ENCODE measurements at places on chromosomes 11 and 22.

GRCh38 chr11:104897891-104898684 is at the start of gene CASP12:
Gene CASP12 (minus strand): TSS chr11:104898460.
- peak; percentile 32 for DNase-seq

- DNase-seq: no peak
Measured at GRCh38 chr11:46045811-46046210, 75.4 kb downstream of the PHF21A start.

GRCh38 chr11:8442301-8442700 is 151.7 kb downstream of the STK33 start:
- peak; percentile 74 for DNase-seq

DNA sequence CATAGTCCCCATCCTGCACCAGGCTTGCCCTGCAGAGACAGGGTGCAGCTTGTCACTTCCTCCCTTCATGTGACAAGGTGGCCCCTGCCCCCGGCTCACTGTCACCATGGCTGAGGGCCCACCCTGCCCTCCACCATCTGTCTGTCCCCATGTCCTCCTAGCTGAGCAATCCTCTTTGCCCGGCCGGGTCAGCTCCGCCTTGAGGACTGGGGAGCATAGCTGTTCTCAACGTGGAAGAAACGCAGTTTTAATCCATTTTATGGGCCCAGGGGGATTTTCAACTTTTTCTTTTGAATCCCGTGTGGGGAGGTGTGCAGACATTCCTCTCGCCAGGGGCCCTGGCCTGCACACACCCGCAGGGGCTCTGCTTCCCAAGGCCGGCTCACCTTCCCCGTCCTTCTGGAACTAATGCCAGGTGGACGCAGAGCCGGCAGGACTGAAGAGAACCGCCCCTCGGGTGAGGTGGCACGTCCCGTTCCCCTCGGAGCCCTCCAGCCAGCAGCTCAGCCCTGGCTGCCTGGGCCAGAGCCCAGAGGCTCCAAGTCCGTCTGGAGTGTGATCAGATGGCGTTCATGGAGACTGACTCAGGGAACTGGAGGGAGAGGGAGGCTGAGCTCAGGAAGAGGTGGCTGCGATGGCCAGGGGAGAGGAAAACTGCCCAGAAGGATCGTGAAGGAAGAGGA is 1108.7 kb downstream of the BRD1 start:
- DNase-seq: no peak

DNA sequence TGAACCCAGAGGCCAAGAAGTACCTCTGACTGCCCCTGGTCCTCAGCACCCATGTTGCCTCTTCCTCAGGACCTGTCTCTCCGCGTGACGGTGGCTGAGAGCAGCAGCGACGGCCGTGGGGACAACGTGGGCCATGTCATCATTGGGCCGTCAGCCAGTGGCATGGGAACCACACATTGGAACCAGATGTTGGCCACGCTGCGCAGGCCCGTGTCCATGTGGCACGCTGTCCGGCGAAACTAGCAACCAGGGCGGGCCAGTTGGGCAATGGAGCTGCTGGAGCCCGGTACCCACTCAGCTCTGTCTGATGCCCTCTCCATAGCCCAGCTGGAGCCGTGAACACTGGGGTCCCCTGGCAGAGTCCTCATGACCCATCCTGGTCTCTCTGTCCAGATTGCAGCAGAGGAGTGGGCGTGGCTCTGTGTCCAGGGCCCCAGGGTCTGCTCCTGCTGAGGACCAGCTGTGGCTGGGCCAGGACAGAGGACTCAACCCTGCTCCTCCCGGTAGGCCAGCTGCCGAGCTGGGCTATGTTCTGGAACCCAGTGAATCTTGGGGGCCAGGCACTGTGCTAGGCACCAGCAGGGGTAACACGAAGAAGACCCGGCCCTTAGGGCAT is 8.0 kb upstream of the RHOD start:
- no peak for DNase-seq

GRCh38 chr22:44245867-44246266 is 65.1 kb downstream of the PARVG start:
- no peak for DNase-seq

DNA sequence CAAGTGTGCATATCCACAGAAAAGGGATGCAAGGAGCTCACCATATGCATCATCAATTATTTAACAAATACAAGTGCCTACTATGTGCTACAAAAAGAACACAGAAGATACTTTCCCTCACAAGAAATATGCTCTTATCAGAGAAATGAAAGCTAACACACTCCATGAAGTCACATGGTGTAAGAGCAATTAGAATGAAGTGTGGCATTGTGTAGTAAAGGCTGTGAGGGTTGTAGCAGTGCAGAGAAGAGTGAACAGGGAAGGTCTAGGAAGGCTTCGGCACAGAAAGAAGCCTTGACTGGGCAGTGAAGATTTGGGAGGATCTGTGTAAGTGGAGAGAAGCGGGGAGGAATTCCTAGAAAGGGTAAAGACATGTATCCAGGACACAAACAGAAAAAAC is 22.5 kb downstream of the PPP2R1B start:
- DNase-seq: no peak

- DNase-seq: no peak
Measured at GRCh38 chr11:112082729-112083128, 3.8 kb downstream of the TIMM8B start.

DNA sequence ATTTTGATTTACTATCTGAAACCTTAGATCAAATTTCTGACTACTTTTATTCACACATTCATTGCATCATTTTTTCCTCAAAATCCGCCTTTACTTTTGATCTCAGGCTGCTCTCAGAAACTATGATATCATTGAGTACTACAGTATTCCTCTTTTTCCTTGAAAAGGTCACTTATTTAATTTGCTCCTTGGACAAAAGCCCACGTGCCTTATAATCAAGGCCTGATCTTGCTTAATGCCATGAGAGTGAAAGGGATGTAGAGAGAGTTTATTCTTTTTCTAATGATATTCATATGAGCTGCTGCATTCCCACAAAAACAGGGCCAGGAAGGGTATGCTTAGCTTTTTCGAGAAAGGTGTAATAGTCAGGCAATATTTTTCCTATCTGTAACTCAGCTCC is 327.0 kb downstream of the ETS1 start:
- no peak for DNase-seq

DNA sequence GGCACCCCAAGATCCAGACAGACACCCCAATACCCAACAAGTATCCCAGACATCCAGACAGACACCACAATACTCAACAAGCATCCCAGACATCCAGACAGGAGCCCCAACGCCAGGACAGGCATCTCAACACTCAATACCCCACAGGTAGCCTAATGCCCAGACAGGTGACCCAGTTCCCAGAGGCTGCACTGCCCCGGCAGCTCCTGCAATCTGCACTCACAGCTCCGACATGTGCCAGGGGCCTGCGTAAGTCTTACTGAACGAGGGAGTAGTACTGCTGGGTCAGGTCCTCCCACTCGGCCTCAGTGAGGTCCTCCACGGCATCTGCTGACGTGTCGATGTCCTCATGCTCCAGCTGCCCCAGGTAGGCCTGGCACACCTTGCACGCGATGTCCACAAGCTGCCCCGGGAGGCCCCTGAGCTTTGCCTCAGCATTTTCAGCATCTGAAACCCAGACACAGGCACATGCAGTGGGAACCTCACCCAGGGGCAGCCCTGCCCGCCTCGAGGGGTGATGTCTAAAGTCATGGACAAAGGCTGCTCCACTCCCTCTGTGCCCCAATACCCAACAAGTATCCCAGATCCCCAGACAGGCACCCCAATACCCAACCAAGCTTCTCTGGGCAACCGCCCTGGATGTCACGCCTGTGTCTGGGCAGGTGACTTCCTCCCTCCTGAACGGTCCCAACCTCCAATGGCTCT is 16.6 kb downstream of the TTLL8 start:
- no peak for DNase-seq

- DNase-seq: no peak
Measured at GRCh38 chr22:25014896-25015755, 62.6 kb downstream of the KIAA1671 start.

- no peak for DNase-seq
Measured at GRCh38 chr22:39980596-39980995, 14.2 kb upstream of the FAM83F start.

DNA sequence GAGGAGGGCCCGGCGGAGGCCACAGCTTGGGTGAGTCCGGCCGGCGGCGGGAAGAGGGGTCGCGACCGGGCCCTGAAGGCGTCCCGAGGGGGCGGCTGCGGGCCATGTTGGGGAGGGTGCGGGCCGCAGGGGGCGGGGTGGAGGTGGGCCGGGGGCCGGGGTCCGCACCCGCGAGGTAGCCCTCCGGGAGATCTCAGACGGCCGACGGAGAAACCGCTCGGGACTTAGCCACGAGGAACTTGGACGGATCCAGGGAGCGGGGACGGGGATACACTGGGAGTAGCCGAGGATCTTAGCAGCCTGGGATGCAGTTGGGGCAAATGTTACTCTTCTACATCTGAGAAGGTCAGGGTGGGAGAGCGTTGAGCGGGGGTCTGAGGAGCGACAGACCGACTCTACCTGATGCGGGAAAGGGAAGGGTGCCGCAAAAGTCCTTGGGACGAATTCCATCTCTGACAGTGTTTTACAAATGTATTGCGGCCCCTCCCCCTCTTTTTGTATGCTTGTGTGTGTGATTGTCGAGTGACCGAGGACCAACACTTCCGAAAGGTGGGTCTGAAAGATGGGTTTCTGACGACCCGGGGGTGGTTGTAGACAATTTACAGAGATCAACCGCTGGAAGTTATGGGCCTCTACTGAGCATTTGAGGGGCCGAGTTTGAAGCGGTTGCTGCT is 658 bp downstream of the STIP1 start:
- peak; percentile 54 for DNase-seq

GRCh38 chr11:45048870-45049691 is 97.4 kb upstream of the PRDM11 start:
- peak; percentile 58 for DNase-seq

- no peak for DNase-seq
Measured at GRCh38 chr11:106379712-106380111, 302.2 kb downstream of the AASDHPPT start.

DNA sequence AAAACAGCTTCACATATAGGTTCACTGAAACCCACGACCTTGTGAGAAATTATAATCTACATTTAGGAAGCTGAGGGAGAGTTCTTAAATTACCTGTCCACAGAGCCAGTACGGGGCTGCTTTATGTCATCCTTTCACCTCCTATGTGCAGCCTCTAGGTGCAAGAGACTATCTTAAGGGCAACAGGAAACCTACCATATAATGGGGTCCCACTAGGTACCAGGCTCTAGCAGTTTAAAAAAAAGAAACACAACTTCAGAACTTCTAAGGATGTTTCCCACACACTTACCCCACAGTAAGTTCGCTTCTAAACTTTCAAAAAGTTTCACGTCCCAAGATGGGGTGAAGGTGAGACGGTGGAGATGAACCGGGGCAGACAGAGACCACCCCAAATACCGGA is 573 bp downstream of the STK33 start:
- no peak for DNase-seq
